Activated naive CD8-positive, alpha-beta T cell treated with anti-CD3 and anti-CD28 coated beads, Interleukin-2, amount 50 U/mL, for 16 hours (primary cell): ENCODE measurements at places on chromosomes 3 and 15.

GRCh38 chr15:89052474-89052873 lies 35.8 kb upstream of the ABHD2 start:
- no peak for DNase-seq

DNA sequence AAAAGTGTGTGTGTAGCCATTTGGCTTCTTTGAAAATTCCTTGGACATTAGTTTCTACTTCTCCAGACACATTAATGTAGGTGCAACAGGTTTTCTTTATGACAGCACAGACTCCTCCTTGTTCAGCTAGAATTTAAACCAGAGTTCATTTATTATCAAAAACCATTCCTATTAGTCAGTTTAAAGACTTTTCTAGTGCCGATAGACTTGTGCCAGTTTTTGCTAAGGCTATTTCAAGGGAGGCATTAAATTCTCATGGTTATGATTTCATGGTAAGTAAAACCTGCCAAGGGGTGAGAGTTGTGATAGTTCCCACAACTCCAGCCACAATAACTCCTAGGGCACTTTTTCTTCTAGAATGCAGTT lies 20.6 kb upstream of the SENP7 start:
- no peak for DNase-seq

DNA sequence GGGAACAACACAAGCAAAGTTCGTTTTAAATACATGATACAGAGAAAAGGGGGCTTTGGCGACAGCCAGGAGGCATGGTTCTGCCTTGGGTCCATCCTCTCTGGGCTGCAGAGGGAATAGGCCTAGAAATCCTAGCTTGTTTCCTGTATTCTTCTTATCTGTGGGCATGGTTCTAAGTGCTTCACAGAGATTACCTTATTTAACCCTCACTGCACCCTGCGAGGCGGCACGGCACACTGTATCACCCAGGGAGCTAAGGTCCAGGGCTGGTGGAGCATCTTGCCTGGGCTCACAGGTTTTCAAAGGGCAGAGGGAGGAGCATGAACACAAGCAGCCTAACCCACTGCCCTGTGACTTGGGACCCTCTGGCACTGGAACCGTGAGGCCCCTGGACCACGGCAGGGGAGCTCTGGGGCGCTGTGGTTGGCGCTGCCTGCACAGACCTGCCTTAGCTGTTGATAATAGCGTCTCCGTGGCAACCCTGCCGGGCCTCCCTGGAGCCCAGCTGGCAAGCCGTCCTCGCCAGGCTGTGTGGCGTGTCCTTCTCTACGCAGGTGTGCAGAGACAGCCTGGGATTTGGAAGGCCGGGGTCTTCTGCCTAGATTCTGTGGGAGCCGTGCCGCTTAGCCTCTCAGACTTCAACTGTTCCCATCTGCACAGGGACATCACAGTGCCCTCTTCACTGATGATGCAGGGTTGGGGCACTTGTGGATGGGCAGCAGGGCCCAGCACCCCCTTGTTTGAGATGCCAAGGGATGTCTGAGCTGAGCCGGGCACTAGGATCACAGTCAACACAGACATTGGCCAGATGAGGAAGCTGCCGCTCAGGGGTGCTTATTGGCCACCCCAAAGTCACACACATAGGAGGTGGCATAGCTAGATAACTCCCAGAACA lies 154.6 kb upstream of the TLE3 start:
- no peak for DNase-seq

DNA sequence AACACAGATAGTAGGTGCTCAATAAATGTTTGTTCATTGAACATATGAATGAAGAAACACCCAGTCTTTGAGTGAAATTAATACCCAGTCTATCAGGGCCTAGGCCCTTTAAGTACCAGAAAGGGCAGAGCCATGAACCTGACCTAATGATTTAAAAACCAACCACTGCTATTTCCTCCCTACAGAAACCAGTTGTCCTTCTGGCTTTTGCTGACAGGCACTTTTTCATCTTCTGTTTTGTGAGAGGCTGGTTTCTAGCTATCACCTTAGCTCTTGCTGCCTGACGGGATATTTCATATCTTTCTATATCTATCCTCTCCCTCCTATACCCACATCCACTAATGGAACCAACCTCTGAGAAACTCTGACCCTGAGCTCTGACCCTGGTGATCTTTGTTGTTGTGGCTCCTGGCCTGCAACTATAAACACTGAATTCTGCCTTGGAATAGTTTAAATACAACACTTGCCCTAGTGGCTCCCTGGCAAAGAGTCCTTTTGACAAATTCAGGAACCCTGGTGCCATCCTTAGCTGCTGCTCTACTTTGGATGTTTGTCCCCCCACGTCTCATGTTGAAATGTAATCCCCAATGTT lies 4.1 kb upstream of the AHSG start:
- no peak for DNase-seq

- no peak for DNase-seq
Measured at GRCh38 chr15:89625716-89626115, 29.6 kb downstream of the KIF7 start.

- no peak for DNase-seq
Measured at GRCh38 chr3:184140436-184140835, 5.3 kb downstream of the EIF2B5 start.
